CD8-positive, alpha-beta memory T cell (primary cell): ENCODE measurements at places on chromosomes 3 and 15. TPM values are rescaled to one million over a fixed set of nuclear protein-coding genes. Genes with fewer than 3 reads are reported as not detected.

Gene ATP13A5
- polyA plus RNA-seq = not detected

Gene PLSCR5
- polyA plus RNA-seq = not detected

Gene SAMD7
- not detected for polyA plus RNA-seq

Gene GOLGA6C
- not detected for polyA plus RNA-seq

Gene USP13
- 13.3 TPM for polyA plus RNA-seq

Gene MTHFS
- polyA plus RNA-seq = 63.4 TPM

Gene RBMS3
- polyA plus RNA-seq = 0.21 TPM

GRCh38 chr3:49093853-49094767 lies at the start of gene QRICH1:
TSS of gene QRICH1 (minus strand) at chr3:49094071. CDS start at chr3:49077017, 17,054 bp downstream.
- no peaks in the 10 kb centered on the region for H3K27me3 ChIP-seq
- H3K36me3 ChIP-seq = peaks cover 14% of the 10 kb centered on the region
- peaks cover 36% of the 10 kb centered on the region for H3K4me1 ChIP-seq

- H3K27ac ChIP-seq = no peak overlapping the region
- no peaks in the 10 kb centered on the region for H3K36me3 ChIP-seq
- H3K27me3 ChIP-seq = no peaks in the 10 kb centered on the region
- H3K4me1 ChIP-seq = peaks cover 7% of the 10 kb centered on the region
- no peak overlapping the region for H3K4me3 ChIP-seq
- DNase-seq = peak; percentile 76
Measured at GRCh38 chr15:64731012-64731804, 44.2 kb downstream of the RBPMS2 start.

- DNase-seq = no peak
- no peaks in the 10 kb centered on the region for H3K36me3 ChIP-seq
- H3K4me1 ChIP-seq = no peaks in the 10 kb centered on the region
- no peak overlapping the region for H3K4me3 ChIP-seq
- H3K27me3 ChIP-seq = no peaks in the 10 kb centered on the region
Measured at GRCh38 chr3:133106169-133106568, 68.0 kb downstream of the TMEM108 start.

- DNase-seq = no peak
- no peak overlapping the region for H3K27ac ChIP-seq
- no peaks in the 10 kb centered on the region for H3K27me3 ChIP-seq
- no peaks in the 10 kb centered on the region for H3K4me1 ChIP-seq
- H3K36me3 ChIP-seq = no peaks in the 10 kb centered on the region
- H3K4me3 ChIP-seq = no peak overlapping the region
Measured at GRCh38 chr3:163785693-163786092, 1292.6 kb downstream of the SI start.

GRCh38 chr3:55935241-55935640 lies 448.1 kb upstream of the WNT5A start:
- H3K27ac ChIP-seq = no peak overlapping the region
- no peak for DNase-seq
- H3K4me1 ChIP-seq = no peaks in the 10 kb centered on the region
- H3K27me3 ChIP-seq = no peaks in the 10 kb centered on the region

GRCh38 chr3:145865399-145866018 lies 295.5 kb downstream of the PLOD2 start:
- no peak overlapping the region for H3K27ac ChIP-seq
- no peaks in the 10 kb centered on the region for H3K27me3 ChIP-seq
- no peaks in the 10 kb centered on the region for H3K4me1 ChIP-seq

- no peak overlapping the region for H3K27ac ChIP-seq
- no peak overlapping the region for H3K4me3 ChIP-seq
- H3K27me3 ChIP-seq = peaks cover 5% of the 10 kb centered on the region
- no peaks in the 10 kb centered on the region for H3K36me3 ChIP-seq
- no peaks in the 10 kb centered on the region for H3K4me1 ChIP-seq
Measured at GRCh38 chr3:64508140-64508539, 179.7 kb downstream of the ADAMTS9 start.

GRCh38 chr3:11692532-11692813 lies 48.8 kb upstream of the VGLL4 start:
- no peak overlapping the region for H3K4me3 ChIP-seq
- H3K4me1 ChIP-seq = no peaks in the 10 kb centered on the region
- H3K27me3 ChIP-seq = no peaks in the 10 kb centered on the region
- DNase-seq = no peak
- no peak overlapping the region for H3K27ac ChIP-seq

GRCh38 chr15:36996121-36996520 lies 104.2 kb downstream of the MEIS2 start:
- H3K4me1 ChIP-seq = no peaks in the 10 kb centered on the region
- no peaks in the 10 kb centered on the region for H3K36me3 ChIP-seq
- H3K27ac ChIP-seq = no peak overlapping the region
- no peak for DNase-seq
- no peaks in the 10 kb centered on the region for H3K27me3 ChIP-seq
- H3K4me3 ChIP-seq = no peak overlapping the region

DNA sequence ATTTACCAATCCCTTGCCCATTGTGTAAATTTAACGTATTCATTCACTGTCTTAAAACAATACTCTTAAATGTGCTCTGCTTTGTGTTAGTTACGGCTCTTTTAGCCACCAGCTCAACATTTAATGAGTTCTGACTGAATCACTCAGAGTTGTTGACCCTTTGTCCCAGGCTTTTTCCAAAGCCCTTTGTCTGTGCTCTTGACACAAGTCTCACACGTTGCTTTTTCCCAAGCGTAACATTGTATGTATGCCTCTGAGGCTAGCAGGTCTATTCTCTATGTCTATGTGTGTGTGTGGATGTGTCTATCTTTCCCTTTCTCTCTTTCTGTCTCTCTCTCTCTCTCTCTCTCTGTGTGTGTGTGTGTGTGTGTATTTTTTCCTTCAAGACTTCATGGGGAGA lies 435.4 kb upstream of the GOLIM4 start:
- no peak overlapping the region for H3K4me3 ChIP-seq
- no peak for DNase-seq
- H3K27me3 ChIP-seq = no peaks in the 10 kb centered on the region
- H3K36me3 ChIP-seq = no peaks in the 10 kb centered on the region
- H3K27ac ChIP-seq = no peak overlapping the region

DNA sequence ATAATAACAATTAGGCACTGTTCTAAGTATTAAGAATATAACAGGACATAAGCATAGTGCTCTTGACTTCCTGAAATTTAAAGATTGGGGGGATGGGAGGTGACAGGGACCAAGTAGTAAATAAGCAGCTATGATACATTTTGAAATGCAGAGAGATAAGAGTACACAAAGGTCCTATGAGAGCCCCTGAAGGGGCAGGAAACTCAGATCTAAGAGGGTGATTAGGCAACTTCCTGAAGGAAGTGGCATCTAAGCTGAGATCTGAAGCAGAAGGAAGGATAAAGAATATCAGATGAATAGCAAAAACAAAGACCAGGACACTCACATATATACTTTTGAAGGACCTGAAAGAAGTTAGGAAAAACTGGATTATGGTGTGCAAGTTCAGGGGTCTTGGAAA lies 415.2 kb upstream of the FRG2C start:
- DNase-seq = no peak
- H3K4me3 ChIP-seq = no peak overlapping the region
- H3K27ac ChIP-seq = no peak overlapping the region
- H3K27me3 ChIP-seq = no peaks in the 10 kb centered on the region
- H3K36me3 ChIP-seq = no peaks in the 10 kb centered on the region
- H3K4me1 ChIP-seq = no peaks in the 10 kb centered on the region

DNA sequence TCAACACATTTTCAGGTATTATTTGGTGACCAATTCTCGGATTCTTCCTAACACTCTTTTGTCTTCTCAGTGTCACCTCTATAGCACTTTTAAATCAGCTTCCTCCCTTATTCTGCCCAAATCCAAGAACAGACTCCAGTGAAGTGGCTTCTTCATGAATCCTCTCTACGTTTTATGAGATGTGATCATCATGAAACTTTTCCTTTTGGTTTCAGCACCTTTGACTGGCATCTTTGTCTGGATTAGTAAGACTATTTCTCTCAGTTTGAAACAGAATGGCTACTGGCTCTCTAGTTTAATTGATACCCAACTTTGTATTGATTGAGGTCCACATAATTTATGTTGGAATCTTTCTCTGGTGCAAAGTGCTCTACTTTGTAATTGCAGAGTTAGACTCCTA lies 45.6 kb downstream of the CMC1 start:
- H3K27ac ChIP-seq = no peak overlapping the region
- no peaks in the 10 kb centered on the region for H3K36me3 ChIP-seq
- H3K4me3 ChIP-seq = no peak overlapping the region
- DNase-seq = no peak
- H3K4me1 ChIP-seq = no peaks in the 10 kb centered on the region
- H3K27me3 ChIP-seq = no peaks in the 10 kb centered on the region

- peaks cover 50% of the 10 kb centered on the region for H3K4me1 ChIP-seq
- no peak overlapping the region for H3K27ac ChIP-seq
- no peaks in the 10 kb centered on the region for H3K36me3 ChIP-seq
- H3K4me3 ChIP-seq = no peak overlapping the region
- H3K27me3 ChIP-seq = no peaks in the 10 kb centered on the region
Measured at GRCh38 chr3:16464511-16465148, 48.9 kb downstream of the RFTN1 start.
